SW 1271 (cell line): ENCODE measurements at places on chromosomes 7 and 10.

DNA sequence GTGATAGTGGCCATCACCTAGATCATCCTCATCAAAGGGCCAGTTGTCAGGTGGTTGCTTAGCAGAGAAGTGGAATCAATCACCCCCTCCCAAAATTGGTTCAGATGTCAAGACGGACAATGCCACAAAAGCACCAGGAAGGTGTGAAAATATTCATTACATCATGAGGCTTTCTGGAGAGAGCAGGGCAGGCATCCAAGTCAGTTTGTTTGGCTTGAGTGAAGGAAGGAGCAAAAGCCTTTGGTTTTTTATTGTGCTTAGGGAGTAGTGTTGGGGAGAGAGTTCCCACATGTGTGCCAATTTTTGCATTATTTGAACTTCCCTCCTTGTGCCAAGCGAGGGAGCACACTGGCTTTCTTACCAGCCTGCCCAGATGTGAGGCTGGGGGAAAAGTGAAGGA, 1082.9 kb downstream of the LRMDA start:
- DNase-seq, result no peak

DNA sequence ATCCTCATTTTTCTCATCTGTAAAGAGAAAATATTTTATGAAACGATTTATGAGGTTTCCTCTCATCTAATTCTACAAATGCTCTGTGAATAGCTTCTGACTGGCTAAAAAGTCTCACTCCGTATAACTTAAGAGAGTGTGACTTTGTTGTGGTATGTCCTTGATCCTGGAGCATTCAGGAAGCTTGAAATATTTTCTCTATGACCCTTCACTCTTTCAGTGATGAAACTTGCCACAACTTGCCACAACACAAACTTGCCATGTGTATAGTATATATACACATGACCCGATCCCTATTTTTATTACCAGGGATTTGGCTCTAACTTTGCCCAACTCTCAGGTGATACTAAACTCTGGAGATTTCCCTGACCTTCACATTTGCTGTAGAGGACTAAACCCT, 74.1 kb downstream of the TES start:
- DNase-seq, result no peak

DNA sequence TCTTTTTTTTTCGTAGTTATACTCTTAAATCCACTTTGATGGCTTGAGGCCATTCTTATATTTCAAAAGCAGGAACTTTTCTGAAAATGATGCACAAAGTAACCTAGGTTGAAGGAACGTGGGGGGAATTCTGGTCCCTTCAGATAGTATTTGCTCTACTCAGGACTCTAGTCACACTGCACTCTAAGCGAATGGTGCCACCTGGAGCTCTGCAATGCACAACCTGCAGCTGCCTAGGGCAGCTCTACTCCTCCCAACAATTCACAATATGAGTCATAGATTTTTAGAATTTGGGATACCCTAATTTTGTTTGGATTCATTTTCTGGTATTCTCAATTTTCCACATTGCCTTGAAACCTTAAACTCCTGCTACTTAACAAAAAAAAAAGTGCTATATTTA, 17.3 kb downstream of the SYPL1 start:
- no peak for DNase-seq

DNA sequence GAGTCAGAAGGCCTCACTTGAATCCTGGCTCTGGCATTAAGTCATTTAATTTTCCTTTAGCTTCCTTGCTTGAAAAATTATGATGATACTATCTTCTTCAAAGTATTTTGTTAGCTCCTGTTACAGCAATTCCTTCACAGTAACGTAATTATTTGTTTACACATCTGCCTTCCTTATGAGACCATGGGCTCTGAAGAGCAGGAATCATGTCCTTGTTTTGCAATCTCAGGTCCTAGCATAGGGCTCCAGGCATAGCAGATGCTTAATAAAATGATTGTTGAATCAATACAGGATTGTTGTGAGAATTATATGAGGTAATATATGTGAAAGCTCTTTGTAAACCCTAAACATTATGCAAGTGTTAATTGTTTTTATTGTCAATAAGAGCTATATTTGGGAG, 25.5 kb downstream of the KLHDC10 start:
- DNase-seq, result no peak

DNA sequence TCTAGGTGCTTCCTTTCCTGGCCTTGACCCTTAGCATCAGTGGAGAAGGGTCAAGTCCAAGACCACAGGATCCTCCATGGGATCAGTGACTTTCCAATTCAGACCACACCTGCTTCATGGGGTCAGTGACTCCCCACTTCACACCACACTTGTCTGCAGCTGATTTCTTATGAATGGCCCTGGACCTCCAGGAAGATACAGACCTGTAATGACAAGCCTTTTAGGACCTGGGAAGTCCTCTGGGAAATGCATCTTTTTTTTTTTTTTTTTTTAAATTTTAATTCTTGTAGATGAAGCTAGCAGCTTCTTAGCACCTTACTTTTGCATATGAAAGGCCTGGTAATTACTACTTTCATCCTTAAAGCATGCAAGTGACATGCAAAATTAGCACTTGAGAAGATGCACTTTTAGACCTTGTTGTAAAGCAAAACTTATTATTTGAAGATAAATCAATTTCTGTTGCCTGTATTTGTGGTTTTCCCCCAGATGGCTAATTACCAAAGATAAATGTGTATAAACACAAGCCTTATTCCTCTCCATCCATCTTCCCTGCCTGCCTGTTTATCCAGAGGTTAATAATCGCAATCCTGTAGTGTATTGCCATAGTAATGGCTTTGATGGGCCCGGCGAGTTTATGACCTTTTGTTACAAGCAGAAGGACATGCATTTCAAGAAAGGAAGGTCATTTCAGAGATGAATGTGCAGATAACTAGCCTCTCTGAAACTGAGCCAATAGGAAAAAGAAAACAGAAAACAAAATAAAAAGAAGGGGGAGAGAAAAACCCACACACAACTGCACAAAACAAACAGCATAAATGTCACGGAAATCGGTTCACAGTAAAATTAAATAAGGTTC, 1018.7 kb downstream of the TYW1 start:
- no peak for DNase-seq

DNA sequence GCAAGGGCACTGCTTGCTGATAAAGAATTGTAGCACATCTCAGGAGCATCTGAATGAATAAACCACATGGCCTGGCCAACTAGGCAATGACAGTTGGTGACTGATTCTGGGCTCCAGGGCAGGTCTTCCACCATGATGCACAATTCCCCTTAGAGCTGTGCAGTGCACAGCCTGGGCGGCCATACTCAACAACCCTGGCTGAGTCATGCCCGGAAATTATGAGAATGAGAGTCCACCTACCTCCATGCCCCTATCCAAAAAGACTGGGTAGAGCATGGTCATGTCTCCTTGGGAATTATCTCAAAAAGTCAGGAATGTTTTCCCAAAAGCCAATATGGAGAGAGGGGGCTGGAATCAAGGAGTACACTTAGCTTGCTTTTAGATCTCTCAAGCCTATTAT, 425.6 kb downstream of the PLXNA4 start:
- no peak for DNase-seq

- DNase-seq, result no peak
These were observed 2.5 kb upstream of the ADAMTS14 start for GRCh38 chr10:70669732-70670317.

GRCh38 chr7:121116396-121116795, 127.9 kb downstream of the CPED1 start:
- no peak for DNase-seq

DNA sequence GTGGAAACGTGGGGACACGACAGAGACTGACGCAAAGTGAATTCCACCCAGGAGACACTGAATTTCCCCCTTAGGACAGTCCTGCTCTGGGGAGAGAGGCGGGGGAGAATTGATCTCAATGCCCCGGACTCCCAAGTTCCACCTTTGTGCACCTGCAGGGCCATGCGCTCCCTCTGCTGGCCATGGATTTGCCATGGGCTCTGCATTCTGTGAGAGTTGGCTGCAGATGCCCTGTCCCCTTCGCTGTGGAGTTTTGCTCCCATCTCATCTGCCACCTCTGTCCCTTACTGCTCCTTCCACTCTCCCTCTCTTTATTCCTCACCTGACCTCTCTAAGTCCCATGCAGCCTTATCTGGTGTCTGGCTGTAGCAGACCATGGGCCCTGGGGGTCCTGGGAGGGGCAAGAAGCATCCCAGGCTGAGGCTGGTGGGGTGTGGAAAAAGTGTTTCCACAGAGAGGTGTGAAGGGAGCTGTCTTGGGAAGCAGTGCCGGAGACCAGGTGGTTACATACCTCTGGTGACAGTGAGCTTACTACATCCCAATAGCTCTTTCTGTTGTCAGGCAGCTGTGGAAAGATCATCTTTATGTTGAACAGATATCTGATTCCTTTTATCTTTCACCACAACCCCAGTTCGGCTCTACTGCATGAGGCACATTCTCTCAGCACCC, 14.3 kb downstream of the GHRHR start:
- DNase-seq, result no peak

DNA sequence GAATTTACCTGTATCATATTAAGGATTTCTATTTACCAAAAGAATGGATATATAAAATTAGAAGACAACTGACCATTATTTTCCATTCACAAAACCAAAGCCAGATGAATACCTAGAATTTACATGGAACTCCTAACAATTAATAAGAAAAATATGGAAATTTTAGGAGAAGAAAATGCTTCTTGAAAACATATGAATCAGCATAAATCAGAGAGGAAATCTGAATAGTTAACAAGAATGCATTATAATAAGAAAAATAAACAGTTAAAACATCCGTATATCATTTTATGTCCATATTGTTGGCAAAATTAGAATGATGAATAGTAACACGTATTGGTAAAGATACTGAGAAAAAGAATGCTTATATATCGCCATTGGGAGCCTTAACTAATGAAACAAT, 505.5 kb downstream of the NEBL start:
- no peak for DNase-seq

- no peak for DNase-seq
These were observed 76.7 kb downstream of the ANK3 start for GRCh38 chr10:60312818-60313588.

DNA sequence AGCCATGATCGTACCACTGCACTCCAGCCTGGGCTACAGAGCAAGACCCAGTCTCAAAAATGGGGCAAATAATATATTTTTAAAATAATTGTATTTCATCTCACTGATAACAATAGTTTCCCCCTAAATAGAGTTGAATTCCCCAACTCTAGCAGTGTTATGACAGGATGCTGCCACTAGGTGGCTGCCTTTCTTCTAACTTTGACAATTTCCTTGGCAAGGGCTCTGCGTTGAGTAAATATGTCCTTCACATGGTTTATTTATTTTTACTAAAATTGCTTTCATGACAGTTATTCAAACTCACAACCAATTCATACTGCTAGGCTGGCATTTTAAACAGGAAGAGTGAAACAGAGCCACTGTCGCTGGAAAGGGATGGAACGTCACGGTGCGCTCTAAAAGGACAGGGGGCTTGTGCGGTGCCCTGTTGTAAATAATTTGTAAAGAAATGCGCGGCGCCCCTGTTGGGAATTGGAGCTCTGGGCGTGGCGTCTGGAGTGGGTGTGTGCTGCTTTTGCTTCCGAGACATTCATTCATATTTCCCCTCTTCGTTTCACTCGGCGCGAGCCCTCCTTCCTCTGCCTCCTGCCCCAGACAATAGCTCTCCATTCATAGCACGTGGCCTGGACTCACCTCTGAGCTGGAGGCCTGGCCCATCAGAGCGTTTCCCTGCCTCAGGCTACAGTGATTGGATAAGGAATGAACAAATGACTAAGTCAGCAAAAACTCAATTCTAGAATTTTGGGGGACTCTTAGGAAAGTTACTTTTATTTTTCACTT, 20.5 kb upstream of the PITRM1 start:
- peak; percentile 46 for DNase-seq

DNA sequence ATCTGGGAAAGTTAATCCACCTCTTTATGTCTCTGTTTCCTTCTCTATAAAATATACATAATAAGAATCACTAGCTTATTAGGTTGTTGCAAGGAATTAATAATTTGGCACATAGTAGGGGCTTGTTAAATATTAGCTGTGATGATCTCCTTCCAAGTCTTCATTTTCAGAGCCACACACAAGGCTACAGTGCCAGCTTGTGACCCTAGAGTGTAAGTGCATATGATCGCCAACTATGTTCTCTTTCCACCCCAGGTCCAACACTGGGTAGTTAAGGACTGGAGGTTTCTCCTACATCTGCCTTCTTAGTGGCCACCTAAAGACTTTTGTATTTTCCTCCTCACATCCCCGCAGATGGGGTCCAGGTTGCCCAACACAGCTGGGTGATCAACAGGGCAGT, 17.9 kb upstream of the ACSM6 start:
- DNase-seq, result no peak

- peak; percentile 81 for DNase-seq
These were observed 59.8 kb upstream of the CHST15 start for GRCh38 chr10:124153023-124153826.

- no peak for DNase-seq
These were observed 25.0 kb downstream of the PDE1C start for GRCh38 chr7:32045228-32045627.

GRCh38 chr10:70939441-70940003, 51.2 kb upstream of the PCBD1 start:
- DNase-seq, result no peak

DNA sequence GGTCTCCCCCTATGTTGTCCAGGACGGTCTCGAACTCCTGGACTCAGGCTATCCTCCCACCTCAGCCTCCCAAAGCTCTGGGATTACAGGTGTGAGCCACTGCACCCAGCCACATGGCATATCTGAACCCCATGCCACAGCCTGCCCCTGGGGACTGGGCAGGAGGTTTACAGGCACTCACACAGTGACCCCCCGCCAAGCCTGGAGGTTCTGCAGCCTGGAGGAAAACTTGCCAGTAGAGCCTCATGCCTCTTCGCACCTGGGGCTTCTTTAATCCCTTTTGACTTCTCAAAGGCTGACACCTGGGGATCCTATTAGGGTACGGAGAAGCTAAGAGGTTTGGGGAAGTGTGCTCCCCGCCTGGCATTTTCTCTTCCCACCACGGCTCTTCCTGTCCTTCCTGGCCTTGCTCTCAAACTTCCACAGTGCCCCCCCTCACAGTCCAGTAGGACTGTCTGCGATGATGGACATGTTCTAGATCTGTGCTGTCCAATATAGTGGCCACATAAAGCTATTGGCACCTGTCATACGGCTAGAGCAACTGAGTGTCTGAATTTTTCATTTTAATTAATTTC, 11.4 kb upstream of the KCP start:
- DNase-seq, result no peak

- DNase-seq, result no peak
These were observed 414.7 kb downstream of the DGKB start for GRCh38 chr7:14487701-14488395.

GRCh38 chr10:43078986-43079273, 2.1 kb downstream of the RET start:
- DNase-seq, result peak; percentile 5

- DNase-seq, result peak; percentile 60
These were observed 25.0 kb downstream of the VTI1A start for GRCh38 chr10:112471878-112472487.

- DNase-seq, result no peak
These were observed 174.7 kb upstream of the TCF7L2 start for GRCh38 chr10:112775381-112775780.

GRCh38 chr10:48770561-48771089, 86.0 kb downstream of the WDFY4 start:
- no peak for DNase-seq

GRCh38 chr7:96287132-96287531, 34.8 kb downstream of the SLC25A13 start:
- no peak for DNase-seq
